Fibroblast of the conjunctiva (primary cell): ENCODE measurements at places on chromosomes 11 and 22.

DNA sequence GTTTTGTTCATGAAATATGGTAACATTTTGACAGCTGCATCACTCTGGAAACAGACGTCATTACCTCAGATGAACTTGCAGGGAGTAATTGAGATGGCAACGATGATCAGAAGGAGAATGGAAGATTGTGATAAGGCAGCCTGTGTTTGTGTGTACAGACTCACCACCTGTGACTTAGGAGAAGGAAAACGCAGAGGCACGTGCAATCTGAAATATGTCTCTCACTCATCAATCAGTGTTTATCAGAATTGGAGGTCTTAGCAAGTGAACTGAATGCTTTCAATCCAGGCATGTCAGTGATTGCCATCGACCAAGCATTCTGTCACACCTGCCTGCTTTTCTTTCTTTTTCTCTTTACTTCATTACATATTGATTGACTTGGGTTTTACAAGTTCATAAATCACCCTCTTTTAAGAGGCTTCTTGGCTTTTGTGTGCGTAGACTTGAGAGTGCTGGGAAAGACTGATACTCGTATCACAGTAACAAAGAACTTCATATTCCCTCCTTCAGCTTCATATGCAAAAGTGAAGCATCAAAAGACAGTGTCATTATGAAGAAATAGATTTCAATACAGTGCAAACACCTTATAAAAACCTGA is 24.6 kb downstream of the FAT3 start:
- DNase-seq = no peak

GRCh38 chr22:49820984-49821383 is 6.7 kb downstream of the BRD1 start:
- no peak for DNase-seq

- no peak for DNase-seq
Measured at GRCh38 chr11:10407749-10408685, 47.0 kb upstream of the AMPD3 start.

DNA sequence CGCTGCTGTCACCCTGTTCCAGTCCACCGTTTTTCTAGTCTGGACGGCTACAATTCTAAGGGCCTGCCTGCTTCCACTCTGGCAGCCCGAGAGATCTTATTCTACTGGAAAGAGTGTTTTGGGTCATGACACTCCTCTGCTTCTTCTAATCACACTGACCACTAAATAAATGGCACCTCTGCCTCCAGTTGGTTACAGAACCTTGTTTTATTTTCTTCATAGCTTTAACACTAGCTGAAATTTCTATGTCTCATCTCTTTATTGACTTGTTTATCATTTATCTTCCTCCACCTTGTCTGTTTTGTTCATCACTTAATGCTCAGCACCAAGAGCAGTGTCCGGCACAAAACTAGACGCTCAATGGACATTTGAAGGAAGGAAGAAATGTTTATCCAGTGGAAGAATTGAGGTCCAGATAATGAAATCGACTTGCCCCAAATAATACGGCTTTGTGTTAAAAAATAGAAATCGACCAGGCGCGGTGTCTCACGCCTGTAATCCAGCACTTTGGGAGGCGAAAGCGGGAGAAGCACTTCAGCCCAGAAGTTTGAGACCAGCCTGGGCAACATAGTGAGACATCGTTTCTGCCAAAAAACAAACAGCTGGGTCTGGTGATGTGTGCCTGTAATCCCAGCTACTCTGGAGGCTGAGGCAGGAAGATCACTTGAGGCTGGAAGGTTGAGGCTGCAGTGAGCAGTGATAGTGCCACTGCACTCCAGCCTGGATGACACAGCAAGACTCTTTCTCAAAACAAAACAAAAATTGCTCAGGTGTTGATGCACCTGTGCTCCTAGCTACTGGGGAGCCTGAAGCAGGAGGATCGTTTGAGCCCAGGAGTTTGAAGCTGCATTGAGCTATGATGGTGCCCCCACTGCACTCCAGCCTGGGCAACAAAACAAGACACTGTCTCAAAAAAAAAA is 693 bp upstream of the PRR14L start:
- no peak for DNase-seq

DNA sequence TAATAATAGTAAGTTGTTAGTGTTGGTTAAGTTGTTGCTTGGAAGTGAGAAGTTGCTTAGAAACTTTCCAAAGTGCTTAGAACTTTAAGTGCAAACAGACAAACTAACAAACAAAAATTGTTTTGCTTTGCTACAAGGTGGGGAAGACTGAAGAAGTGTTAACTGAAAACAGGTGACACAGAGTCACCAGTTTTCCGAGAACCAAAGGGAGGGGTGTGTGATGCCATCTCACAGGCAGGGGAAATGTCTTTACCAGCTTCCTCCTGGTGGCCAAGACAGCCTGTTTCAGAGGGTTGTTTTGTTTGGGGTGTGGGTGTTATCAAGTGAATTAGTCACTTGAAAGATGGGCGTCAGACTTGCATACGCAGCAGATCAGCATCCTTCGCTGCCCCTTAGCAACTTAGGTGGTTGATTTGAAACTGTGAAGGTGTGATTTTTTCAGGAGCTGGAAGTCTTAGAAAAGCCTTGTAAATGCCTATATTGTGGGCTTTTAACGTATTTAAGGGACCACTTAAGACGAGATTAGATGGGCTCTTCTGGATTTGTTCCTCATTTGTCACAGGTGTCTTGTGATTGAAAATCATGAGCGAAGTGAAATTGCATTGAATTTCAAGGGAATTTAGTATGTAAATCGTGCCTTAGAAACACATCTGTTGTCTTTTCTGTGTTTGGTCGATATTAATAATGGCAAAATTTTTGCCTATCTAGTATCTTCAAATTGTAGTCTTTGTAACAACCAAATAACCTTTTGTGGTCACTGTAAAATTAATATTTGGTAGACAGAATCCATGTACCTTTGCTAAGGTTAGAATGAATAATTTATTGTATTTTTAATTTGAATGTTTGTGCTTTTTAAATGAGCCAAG is 2.7 kb downstream of the NEAT1 start:
- DNase-seq = no peak
